ENCODE measurements at places on chromosomes 1 and 21.
A peak's percentile ranks its signal among the peaks of the same experiment; 100 is the strongest.

DNA sequence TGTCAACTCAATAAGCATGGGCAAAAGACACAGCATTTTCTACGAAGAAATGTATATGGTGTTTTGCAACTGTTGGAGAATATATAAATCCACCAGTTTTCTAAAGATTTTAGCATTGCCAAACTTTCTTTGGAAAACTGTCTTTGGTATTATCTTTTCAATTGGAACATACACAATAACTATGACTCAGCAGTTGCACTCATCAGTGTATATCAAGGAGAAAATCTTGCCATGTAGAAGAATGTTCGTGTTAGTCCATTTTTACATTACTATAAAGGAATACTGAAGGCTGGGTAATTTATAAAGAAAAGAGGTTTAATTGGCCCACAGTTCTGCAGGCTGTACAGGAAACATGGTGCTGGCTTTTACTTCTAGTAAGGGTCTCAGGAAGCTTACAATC, 41.1 kb downstream of the PRKAA2 start:
- no peak for DNase-seq

DNA sequence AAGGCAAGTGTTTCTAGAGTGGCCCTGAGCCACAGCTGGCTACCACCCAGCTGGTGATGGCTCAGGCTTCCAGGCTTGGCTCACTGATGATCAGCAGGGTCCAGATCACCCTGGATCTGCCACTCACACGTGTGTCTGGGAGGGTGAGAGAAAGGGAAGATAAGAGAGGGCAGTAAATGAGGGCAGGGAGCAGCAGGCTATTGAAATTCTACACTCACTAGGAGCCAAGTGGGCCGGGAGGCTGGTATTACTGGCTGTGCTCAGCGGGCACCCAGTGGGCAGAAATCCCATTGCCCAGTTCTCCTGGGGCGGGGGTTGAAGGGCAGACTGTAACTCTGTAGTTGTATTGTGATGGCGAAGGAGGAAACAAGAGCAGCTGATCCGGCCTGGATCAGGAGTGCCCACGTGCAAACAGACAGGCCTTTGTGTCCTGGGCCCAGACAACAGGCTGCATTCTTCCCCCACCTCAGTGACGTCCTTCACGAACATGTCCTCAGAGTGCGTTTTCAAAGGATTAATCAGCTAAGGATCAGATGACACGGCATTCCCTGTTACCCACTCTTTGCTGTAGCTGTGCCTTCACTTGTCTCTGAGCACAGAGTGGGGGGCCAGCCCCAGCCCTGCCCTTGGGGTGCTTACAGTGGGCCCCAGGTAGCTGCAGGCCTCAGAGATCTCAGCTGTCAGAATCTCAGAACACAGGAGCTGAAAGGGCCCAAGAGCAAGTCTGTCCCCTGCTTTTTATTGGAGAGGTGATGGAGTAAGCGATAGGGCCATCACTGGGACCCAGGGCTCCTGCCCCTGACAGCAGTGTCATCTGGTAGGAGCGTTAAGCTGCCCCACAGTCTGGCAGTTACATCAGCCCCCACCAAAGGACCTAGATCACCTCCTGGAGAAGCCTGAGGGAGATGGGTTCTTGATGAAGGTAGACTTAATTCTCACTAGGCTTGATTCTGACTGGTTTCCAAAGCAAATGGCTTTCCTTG, 60.5 kb downstream of the ATP1A1 start:
- no peak for DNase-seq

- no peak for DNase-seq
These were observed 99.5 kb downstream of the LACTBL1 start for GRCh38 chr1:22872981-22873664.

DNA sequence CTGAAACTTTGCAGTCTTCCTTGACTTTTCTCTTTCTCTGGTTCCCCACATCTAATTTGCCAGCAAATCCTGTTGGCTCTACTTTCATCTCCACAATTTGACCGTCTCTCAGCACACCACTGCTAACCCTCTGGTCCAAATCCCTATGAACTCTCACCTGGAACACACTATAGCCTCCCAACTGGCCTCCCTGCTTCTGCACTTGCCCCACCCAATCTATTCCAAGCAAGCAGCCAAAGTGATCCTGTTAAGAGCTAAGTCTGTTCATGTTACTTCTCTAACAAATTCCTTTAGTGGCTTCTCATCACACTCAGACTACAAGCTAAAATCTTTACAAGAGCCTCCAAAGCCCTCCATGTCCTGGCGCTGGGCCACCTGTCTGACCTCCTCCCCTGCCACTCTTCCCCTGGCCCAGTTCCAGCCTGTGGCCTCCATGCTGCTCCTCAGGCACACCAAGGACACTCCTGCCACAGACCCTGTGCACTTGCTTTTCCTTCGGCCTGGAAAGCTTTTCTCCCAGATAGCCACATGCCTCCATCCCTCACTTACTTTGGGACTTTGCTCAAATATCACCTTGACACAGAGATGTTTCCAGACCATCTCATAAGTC, 104.1 kb downstream of the DTL start:
- DNase-seq, result no peak

DNA sequence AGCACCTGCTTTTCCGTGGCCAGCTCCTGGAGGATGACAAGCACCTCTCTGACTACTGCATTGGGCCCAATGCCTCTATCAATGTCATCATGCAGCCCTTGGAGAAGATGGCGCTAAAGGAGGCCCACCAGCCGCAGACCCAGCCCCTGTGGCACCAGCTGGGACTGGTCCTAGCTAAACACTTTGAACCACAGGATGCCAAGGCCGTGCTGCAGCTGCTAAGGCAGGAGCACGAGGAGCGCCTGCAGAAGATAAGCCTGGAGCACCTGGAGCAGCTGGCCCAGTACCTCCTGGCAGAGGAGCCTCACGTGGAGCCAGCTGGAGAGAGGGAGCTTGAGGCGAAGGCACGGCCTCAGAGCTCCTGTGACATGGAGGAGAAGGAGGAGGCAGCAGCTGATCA, 413 bp downstream of the UBL4B start:
- no peak for DNase-seq

DNA sequence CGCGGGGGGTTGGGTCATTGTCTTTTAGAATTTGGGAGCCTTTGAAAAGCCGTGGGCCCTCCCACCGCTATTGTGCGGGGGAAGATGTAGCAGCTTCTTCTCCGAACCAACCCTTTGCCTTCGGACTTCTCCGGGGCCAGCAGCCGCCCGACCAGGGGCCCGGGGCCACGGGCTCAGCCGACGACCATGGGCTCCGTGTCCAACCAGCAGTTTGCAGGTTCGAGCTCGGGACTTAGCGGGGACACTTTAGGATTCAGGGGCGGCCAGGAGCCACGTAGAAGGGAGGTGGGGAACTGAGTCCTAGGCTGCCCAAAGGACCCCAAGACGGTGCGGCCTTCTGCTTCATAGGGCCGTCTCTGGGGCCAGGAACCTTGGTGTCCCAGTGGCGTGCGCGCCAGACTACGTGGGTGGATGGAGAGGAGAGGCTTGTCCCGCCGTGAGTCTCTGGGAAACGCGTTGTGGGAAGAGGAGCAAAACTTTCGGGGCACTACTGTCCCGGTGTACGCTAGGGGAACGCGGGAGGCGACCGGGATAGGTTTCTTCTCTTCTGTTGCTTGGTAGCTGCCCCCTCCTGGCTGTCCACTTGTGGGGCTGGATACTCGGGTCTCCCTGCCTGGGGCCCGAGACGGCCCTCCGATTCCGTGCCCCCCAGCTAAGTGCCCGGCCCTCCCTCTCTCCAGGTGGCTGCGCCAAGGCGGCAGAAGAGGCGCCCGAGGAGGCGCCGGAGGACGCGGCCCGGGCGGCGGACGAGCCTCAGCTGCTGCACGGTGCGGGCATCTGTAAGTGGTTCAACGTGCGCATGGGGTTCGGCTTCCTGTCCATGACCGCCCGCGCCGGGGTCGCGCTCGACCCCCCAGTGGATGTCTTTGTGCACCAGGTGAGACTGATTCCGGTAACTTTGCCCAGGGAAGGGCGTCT, at the start of gene LIN28A:
Gene LIN28A (plus strand): TSS at position 112 of the 918 bp plus-strand sequence. CDS start 75 bp downstream, at position 187.
- DNase-seq, result peak; percentile 75

DNA sequence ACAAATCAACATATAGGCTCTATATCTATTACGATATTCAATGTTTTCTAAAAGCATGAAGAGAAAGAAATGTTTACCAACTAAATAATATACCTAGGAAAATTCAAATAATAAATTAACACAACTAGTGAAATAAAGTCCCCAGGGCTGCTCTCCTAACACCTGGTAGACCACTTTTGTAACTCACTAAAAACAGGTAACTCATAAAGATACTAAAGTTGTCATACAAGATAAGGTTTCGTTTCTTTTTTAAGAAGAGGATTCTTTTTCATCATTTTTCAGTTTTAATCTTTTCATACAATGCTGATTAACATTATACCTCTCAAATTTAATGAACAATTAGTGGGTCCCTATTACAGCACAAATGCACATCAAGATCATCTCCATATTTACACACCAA, 99.0 kb downstream of the ZZZ3 start:
- no peak for DNase-seq

Data from endodermal cell (in vitro differentiated cells).